Kidney epithelial cell (primary cell): ENCODE measurements at places on chromosomes 6 and 20.

DNA sequence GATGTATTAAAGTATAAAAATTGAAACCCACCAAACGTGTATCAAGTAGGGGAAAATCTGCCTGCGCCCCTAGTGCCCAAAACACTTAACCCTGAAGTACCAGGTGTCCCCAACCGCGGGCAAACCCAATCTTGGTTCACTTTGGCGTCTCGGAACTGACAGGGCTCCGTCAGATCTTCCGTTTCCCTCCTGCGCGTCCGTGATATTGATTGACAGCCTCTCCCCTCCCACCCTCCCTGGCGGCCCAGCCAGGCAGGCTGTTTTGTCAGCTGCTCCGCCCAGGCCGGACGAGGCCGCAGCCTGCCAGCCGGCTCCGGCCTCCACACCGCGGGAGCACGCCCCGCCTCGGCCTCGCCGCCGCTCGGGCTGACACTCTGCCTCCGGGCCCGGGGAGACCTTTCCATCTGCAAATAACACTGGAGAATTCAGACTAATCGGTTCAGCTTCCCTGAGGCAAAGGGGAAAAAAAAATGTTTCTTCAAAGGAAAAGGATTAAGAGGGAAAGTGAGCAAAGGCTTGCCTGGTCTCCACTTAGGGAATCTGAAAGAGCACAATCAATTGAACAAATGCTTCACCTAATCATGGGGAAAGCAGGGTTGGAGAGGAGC lies 234.9 kb upstream of the MCHR2 start:
- peak; percentile 12 for DNase-seq

GRCh38 chr20:37867289-37868195 lies 35.4 kb upstream of the VSTM2L start:
- DNase-seq: no peak

DNA sequence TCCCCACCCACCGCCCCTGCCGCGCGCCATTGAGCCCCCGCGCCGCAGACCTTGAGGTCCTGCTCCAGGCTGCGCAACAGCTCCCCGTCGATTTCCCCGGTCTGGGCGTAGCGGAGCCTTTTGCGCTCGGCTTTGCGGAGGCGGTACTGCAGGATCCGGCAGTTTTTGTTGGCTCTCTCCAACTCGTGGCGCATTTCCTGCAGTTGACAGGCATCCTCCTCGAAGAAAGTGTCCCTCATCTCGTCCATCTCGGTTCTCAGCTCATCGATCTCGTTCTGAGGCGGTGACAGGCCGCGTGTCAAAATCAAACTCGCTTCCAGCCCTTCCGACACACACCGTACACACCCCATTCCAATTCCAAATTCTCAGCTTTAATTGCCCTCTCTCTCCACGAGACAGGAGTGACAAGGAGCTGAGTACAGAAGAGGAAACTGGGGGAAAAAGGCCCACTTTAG lies 4.3 kb downstream of the MTCL3 start:
- no peak for DNase-seq

DNA sequence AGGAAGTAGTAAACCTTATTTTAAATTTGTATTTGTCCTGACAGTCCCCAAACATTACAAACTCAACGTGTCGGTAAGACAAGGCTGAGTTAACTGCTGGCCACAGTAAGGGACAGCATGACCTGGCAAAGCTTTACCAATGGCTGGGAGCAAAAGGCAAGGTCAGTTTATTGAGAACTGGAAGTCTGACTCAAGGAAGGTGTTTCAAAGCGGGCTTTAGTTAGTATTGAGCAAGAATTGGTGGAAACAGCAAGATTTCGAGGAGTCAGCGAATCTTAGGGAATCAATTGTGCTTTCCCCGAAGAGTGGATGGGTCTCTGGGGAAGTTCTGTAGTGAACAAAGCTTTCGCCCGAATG lies 885 bp upstream of the GZF1 start:
- DNase-seq: no peak

- DNase-seq: no peak
Measured at GRCh38 chr20:19090332-19090731, 122.1 kb upstream of the SLC24A3 start.

DNA sequence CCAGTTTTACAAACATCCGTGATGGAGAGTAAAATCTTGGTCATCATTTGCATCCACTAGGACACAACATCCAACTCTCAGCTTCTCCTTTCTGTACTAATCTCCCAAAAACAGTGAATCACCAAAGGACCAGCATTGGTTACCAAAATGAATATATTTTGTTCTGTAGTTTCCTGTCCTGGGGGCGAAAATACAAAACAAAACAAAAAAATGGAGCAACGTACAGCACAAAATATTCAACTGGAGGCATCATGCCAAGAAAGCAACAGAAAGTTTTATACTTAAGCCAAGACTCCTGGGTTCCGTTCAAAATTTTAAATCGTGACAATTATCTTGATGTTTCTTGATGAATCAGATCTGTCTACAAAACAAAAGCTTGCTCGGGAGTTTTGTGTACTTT lies 126.6 kb upstream of the CCDC28A start:
- DNase-seq: no peak

DNA sequence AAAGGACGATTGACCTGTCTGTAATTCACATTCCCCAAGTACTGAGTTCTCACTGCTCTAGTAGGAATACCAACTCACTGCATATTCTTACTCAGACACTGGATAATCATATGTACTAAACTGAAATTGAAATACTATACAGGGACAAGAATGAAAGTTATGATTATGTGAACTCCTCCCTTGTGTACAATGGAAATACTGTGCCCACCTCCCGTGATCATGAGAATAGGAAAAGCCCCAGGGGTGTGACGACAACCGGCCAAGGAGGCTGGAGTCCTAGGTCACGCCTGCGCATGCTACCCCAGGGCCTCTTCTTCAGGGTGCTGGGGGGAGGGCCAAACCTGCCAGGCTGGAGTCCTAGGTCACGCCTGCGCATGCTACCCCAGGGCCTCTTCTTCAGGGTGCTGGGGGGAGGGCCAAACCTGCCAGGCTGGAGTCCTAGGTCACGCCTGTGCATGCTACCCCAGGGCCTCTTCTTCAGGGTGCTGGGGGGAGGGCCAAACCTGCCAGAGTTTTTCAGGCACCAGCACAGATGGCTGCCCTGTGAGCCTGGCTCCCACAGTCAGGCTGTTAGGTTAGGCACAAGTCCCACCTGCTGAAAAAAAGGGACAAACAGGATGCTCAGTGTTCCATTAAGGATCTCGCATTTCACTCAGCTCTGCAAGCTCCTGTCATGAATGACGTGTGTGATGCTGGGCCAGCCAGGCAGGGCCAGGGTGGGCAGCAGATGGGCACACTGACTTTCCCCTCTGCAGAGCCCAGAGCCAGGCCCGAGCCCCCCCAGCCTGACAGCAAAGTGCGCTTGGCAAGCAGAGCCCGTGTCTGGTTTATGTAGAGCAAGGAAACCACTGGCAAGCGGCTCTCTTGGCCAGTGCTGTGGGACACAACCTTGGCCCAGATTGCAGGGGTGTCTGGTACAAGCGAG lies 107.7 kb downstream of the FOXF2 start:
- no peak for DNase-seq

GRCh38 chr6:150466196-150466595 lies 97.4 kb downstream of the IYD start:
- no peak for DNase-seq

- peak; percentile 75 for DNase-seq
Measured at GRCh38 chr20:10558635-10559187, 115.1 kb downstream of the JAG1 start.

- DNase-seq: peak; percentile 12
Measured at GRCh38 chr6:109892451-109893435, 85.4 kb upstream of the GPR6 start.

DNA sequence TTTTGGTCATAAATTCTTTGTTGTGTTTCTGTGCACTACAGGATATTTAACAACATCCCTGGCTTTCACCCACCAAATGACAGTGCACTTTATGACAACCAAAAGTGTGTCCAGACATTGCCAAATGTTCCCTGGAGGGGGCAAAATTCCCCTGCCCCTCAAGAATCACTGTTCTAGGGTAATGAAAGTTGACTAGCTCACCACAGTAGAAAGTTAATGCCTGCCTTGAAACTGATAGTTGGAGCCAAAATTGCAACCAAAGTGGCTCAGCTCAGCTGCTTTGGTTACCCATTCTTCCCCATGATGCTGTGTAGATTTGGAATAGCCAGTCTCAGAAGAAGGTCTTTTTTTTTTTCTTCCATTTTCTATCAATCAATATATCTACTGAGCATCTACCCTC lies 150.6 kb downstream of the RALGAPA2 start:
- DNase-seq: no peak
